Esophagus squamous epithelium (tissue), 5 donors: ENCODE measurements at places on chromosomes 16 and 17.

- DNase-seq, result no peak
Observed at GRCh38 chr17:27518048-27518447, 61.8 kb downstream of the KSR1 start.

DNA sequence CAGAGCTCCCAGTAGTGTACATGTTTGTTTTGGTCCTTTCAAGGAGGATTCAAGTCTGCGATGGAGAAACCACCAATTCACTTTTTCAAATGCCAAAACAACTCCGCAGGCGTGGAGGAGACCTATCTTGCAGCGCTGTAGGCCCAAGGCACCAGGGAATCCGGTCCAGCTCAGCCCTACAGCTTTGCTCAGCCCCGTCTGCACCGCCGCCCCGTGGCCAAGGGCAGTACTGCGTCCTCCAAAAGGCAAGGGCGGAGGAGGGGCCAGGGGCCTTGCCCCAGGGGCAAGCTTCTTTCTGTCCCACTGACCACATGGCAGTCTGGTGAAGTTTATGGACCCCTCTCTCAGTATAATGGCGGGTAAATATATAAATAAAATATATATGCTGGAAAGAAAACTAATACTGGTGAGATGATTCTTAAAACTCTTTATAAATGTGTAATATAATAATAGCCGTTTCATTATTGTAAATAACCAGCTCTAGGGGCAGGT lies 709 bp upstream of the CD300LG start:
- DNase-seq, result no peak

GRCh38 chr17:34781071-34781470 lies 180.2 kb downstream of the CCT6B start:
- no peak for DNase-seq

GRCh38 chr16:67228034-67228785 lies 1.3 kb downstream of the TMEM208 start:
- DNase-seq, result no peak

DNA sequence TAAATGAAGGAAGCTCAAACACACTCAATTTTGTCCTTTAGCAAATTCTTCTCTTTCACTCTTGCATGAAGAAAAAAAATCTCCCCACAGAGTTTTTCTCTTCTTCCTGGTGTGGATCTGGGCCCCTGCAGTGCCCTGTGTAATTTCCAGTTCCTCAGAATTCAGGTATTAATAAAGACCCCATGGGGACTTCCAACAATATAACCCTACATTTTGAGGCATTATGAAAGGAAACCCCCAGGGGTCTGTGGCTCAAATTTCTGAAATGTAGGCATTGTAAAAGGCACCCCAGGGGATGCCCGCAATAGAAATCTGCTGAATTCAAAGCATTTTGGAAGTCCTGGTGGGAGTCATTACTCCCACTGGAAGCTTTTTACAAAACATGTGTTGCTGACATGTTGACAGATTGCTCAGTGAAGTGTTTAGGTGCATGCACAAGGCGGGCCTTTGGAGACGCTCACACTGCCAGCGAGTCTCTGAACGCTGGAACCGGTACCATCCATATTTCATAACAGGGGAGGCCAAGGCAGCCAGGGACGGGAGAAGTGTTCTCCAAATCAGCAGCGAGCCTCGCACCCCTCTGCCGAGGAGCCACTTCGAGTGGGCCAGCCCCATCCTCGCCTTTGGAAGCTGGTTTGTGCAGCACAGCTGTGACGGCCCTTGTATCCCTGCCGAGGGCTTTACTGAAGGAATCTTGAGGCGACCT lies 154.0 kb downstream of the ZNF423 start:
- DNase-seq, result no peak

DNA sequence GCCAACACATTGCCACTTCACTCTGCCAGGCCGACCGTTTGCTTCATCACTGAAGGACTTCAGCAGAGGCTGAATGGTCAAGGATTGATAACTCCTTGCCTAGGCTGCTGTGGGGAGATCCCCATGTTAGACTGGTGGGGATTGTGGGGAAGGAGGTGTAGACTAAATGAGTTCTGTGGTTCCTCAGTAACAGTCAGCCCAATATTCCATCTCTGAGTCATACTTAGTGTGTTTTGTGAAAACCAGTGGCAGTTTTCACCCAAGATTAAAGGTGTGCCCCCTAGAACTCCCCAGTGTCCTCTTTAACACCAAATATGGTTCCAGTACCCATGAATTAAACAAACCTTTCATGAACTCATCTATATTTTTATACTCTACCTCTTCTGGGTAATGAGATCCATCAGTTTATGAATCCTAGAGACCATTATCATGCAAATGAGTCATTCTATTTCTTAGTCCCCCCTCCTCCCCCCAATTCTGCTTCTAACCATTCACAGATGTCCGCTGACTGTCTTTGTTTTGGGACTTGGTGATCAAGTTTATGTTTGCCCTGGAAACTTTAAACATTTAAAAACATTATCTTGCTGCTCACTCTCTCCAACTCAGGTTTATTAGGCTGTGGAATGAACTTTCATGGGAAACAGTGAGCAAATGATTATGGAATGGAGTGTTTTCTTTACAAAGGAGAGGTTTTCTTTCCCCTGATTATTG lies 66.8 kb upstream of the GAS7 start:
- DNase-seq, result no peak
